ENCODE measurements at places on chromosomes 4 and X. TPM values are rescaled to one million over a fixed set of nuclear protein-coding genes. Genes with fewer than 3 reads are reported as not detected.

GRCh38 chrX:46599051-46599560 is 25.5 kb downstream of the CHST7 start:
- no peak for DNase-seq

DNA sequence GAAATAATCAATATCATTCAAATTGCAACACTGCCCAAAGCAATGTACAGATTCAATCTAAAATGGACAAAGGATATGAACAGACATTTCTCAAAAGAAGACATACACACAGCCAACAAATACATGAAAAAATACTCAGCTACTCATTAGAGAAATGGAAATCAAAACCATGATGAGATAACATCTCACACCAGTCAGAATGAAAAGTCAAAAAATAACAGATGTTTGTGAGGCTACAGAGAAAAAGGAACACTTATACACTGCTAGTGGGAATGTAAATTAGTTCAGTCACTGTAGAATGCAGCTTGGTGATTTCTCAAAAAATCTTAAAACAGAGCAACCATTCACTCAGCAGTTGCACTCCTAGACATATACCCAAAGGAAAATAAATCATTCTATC is 205.2 kb downstream of the DKK2 start:
- DNase-seq = no peak

The ITGB1BP2 gene
- 4.6 TPM for total RNA-seq

The MID2 gene
- 25.3 TPM for total RNA-seq

The PLAC1 gene
- 0.58 TPM for total RNA-seq

DNA sequence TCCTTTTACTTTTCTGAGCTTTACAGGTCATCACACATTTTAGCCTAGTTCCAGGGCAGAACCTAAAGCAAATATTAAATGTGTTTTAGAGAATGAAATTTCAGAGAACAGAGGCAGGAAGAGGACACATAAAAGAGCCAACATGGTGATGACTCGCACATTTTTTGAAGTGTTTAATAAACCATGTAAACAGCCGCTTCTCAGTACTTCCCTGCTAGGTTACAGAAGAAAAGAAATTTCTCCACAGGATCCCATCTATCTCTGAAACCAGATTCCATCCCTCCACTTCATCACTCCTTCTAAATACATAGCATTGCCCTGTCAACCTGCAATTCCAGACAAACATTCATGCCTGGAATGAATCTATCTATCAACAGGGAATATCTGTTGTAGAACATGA is 949.5 kb upstream of the PCDH7 start:
- no peak for DNase-seq

GRCh38 chrX:133593531-133593930 is 178.2 kb upstream of the GPC4 start:
- no peak for DNase-seq

DNA sequence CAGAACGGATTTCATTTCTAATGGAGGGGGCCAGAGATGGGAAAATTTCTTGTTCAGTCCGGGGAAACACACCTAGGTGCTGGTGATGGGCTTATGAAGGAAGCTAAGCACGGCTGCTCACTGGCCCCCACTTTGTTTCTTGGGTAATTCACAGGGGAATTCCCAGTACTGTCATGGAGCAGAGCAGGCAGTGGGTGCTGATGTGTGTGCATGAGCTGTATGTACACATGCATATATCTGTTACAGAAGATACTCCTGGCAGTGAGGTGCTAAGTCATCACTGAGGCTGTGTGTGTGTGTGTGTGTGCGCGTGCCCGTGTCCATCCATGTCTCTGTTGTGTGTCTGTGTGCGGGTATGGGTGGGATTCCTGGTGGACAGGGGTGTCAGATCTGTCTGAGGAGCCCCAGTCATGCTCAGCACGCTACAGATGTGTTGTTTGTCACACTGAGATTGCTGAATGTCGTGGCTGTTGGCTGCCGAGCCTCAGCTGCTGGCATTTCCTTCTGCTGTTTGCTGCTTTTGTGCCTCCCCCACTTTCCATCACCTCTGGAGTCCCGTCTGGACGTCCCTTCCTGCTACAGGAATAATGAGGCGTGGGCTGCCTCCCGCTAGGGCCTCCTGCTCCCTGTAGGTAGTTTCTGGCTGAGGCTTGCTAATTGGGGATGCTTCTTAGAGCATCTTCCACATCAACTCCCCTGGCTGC is 53.3 kb downstream of the JADE1 start:
- DNase-seq = peak; percentile 41

DNA sequence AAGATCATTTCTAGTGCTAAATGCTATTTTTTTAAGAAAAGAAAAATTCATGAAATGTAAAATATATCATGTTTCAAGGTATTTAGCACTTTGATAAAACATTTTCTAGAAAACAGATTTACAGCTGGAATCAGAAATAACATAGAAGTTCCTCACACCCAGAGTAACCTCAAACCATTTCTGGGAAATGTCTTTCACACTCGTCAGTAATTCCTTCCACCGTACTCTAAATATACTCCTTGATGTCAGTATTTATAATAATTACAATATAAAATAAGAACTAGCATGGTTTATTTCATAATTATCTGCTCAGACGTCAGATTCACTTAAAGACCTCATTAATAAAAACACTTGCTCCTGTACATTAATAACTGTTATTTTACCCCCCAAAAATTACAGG is 103.9 kb downstream of the ADGRA3 start:
- DNase-seq = no peak

DNA sequence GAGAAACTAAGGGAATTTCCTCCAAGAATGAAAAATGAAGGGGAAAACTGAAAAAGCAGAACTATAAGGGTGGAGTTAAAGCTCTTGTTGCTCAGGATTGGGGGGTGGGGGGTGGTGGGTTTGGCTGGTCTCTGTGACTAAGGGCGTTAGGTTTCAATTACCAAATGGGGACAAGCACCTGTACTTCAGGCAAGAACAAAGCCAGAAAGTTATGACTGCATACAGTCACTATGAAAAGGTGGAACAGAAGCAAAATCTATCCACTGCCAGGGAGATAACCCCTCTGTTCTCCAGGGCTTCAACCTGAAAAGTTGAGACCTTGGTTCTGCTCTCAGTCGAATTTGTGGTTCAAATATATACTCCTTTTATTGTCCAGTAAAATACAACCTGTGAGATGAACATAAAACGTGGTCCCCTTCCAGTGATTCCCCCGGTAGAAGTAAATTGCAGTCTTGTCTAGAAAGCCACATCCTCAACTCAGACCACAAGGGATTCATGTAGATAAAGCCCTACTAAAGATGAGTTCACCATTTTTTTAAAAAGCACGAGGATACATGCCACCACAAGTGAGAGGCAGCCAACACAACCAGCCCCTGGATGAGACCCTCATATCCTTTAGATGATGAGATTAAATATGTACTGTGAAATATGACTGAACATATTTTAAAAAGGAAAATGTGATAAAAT is 257.1 kb upstream of the RPS6KA3 start:
- DNase-seq = no peak

DNA sequence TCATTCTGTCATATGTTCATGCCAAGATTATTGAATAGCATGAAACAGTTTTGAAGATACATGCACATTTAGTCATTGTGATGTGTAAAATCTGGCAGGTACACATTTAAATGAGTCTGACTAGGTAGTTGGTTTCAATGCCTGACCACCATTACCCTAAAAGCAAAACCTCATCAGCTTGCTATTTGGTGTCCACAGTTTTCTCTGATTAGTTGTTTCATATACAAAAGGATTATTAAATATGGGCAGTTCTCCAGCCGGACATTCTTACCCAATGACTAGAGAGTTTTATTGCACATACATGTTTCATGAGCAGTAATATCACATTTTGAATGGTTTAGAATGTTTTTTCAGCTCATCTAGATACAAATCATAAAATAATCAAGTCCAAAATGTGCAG is 23.7 kb downstream of the DCHS2 start:
- DNase-seq = no peak

The ARL13A gene
- total RNA-seq = not detected

The VCX3B gene
- total RNA-seq = not detected

The FOXP3 gene
- not detected for total RNA-seq

DNA sequence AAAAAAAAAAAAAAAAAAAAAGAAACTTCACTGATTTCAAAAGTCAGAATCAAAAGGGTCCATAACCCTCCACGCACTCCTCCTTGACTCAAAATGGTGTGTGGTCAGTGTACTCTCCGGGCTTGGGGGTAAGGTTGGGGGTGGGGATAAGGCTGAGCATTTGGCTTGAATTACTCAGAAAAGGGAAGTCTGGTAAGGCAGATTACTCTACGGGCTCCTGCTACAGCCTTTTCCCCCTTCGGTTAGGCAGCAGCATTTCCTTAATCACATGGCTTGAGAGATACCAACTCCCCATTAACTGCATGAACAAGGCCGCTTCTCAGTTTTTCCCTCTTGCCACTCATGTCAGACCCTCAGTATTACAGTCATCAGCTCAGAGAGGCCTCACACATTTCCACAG is 135.4 kb upstream of the DUSP21 start:
- DNase-seq = no peak

DNA sequence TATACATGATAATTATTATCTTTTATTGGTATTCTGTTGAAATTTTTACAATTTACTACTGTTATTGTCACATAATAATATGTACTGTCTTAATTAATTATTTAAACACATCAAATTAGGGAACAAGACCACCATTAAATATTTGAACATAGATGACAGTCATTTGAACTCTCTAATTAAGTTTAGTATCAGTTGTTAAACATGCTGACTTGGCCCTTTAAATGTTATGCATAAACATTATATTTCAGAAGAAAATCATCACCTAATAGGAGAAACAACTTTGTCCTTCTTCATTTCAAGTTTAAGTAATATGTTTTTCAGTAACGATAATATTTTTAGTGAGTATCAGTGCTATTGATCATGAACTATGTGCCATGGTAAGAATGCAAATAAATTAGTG is 623.5 kb upstream of the GNPDA2 start:
- DNase-seq = no peak
